Activated CD4-positive, alpha-beta T cell treated with anti-CD3 and anti-CD28 coated beads for 4 hours (primary cell): ENCODE measurements at places on chromosomes 16 and 17.

DNA sequence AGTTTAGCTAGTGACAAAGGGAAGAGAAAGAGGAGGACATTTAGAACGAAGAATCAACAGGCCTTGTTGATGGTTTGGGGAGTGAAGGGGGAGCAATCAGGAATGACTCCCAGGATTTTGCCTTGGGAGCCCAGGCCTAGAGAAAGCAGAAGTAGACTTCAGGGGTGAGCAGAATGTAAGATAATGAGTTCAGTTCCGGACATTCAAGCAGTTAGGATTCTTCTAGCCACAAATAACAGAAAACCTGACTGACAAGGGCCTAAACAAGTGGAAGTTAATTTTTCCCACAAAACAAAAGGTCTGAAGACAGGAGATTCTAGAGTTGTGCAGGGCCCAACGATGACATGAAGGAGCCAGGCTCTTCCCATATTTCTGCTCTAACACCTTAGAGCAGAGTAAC is 45.9 kb downstream of the SKAP1 start:
- DNase-seq = no peak

DNA sequence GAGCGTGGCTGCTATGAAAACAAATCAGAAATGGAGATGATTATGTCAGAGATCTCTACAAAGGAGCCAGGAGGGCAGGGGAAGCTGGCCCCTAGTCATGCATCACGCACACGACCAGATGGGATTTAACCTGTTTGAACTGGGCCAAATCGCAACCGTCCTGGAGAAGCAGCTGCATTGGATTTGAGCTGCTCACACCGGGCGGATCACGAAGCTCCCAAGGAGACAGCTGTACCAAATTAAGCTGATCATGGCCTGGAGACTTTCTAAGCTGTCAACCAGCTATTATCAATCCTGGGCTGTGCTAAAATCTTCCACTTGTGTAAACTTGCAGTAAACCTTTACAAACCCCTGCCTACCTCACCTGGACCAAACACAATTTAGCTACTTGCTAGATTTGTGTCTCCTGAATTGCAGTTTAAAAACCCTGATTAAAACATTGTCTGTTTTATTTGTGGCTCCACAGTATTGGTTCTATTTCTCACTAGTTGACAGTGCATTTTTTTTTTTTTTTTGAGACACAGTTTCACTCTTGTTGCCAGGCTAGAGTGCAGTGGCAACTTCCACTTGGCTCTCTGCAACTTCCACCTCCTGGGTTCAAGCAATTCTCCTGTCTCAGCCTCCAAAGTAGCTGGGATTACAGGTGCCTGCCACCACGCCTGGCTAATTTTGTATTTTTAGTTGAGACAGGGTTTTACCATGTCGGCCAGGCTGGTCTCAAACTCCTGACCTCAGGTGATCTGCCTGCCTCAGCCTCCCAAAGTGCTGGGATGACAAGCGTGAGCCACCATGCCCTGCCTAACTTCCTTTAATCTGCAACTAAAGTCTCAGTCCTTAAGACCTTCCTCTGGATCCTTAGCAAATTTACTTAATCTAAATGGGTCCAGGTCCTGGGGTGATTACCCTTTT is 98.3 kb upstream of the GRIN2A start:
- DNase-seq = no peak

DNA sequence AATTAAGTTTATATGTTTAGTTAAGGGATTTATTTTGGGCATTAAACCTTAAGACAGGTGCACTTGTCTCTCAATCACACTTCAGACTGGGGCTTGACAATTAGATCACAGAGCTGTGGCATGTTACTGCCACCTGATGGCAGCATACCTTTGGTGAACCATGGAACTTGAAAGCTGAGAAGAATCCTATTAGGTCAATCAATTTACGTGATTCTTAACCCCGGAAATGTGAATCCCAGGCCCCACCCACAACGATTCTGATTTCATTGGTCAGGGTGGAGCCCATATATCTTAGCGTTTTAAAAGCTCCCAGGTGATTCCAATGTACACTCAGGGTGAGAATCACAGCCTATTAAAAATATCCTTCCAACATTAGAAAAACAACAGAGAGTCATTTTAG is 91.0 kb downstream of the GSG1L start:
- peak; percentile 18 for DNase-seq

GRCh38 chr16:87410530-87410929 is 18.4 kb downstream of the MAP1LC3B start:
- DNase-seq = no peak

- peak; percentile 63 for DNase-seq
Observed at GRCh38 chr17:60077672-60078519, 825 bp downstream of the HEATR6 start.

GRCh38 chr16:85662482-85662812 is 26.3 kb downstream of the GINS2 start:
- no peak for DNase-seq

DNA sequence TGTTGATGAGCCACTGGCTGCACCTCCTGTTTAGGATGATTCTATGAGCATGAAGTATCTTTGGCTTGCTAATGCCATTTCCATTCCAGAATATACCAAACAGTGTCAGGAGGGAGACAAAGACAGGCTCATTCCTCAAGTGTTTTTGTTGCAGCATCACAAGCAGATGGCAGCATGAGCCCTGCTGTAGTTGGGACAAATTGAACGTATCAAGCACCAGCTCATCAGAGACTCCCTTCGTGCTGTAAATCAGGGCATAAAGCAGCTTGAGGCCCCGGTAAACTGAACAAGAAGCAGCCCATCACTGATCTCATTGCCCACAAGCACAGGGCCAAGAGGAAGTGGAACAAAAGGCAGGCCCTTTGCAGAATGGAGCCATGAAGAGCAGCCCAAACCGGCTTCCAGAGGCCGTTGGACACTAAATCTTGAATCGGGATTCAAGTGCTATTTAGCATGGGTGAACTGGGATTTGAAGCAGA is 45.9 kb upstream of the HS3ST3A1 start:
- no peak for DNase-seq

- no peak for DNase-seq
Observed at GRCh38 chr16:67709050-67709449, 10.1 kb downstream of the GFOD2 start.

DNA sequence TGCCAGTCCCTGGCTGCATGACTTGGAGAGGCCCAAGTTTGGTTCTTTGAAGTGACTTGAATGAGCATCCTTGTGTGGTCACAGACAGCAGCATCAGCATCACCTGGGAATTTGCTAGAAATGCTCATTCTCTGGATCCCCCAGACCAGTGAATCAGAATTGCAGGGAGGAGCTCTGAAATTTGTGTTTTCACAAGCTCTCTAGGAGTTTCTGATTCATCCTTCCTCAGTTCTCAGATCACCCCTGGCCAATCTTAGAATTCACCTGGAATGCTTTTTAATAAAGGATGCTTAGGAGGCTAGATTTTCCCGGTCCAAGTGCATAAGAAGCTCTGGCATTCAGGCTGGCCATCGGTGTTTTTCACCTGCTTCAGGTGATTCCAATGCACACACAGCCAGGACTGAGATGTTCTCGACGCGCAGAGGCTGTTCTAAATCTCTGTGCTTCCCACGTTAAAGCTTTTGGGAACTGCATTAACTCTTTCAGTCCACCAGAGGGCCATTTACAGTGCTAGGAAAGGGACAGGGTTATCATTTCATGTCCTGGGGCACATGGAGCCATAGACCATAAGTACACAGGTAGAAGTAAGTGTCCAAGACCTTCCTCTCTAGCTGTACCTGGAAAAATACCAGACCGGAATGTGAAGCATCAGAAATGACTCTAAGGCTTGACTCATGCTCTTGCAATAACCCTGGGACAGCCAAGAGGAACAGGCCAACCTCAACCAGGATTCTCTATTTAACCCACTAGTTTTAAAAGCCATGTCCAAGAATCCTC is 85.7 kb upstream of the XYLT1 start:
- DNase-seq = no peak

- no peak for DNase-seq
Observed at GRCh38 chr16:80611171-80611929, 70.6 kb downstream of the DYNLRB2 start.

- DNase-seq = peak; percentile 22
Observed at GRCh38 chr16:71499775-71500364, 10.7 kb upstream of the ZNF19 start.

DNA sequence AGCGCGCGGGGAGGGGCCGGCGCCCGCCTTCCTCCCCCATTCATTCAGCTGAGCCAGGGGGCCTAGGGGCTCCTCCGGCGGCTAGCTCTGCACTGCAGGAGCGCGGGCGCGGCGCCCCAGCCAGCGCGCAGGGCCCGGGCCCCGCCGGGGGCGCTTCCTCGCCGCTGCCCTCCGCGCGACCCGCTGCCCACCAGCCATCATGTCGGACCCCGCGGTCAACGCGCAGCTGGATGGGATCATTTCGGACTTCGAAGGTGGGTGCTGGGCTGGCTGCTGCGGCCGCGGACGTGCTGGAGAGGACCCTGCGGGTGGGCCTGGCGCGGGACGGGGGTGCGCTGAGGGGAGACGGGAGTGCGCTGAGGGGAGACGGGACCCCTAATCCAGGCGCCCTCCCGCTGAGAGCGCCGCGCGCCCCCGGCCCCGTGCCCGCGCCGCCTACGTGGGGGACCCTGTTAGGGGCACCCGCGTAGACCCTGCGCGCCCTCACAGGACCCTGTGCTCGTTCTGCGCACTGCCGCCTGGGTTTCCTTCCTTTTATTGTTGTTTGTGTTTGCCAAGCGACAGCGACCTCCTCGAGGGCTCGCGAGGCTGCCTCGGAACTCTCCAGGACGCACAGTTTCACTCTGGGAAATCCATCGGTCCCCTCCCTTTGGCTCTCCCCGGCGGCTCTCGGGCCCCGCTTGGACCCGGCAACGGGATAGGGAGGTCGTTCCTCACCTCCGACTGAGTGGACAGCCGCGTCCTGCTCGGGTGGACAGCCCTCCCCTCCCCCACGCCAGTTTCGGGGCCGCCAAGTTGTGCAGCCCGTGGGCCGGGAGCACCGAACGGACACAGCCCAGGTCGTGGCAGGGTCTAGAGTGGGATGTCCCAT is 232.8 kb downstream of the SEC14L1 start:
- peak; percentile 31 for DNase-seq

- DNase-seq = peak; percentile 37
Observed at GRCh38 chr17:78818932-78819331, 21.7 kb downstream of the USP36 start.

DNA sequence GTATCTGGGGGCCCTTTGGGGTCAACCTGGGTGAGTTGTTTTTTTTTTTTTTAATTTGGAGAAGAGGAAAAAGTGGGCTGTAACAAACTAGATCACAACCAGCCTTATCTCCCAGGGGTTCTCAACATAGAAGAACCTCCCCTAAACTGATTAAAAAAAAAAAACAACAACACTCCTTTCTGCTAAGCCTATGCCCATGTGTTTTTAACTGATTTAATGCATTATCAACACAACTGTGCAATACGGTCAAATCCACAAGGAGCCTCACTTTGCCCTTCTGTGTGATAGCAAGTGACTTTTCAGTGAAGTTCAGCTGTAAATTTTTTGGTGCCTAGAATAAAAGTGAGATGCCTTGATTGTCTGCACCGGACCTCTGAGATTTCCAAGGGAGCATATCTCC is 646 bp downstream of the MYH11 start:
- no peak for DNase-seq

DNA sequence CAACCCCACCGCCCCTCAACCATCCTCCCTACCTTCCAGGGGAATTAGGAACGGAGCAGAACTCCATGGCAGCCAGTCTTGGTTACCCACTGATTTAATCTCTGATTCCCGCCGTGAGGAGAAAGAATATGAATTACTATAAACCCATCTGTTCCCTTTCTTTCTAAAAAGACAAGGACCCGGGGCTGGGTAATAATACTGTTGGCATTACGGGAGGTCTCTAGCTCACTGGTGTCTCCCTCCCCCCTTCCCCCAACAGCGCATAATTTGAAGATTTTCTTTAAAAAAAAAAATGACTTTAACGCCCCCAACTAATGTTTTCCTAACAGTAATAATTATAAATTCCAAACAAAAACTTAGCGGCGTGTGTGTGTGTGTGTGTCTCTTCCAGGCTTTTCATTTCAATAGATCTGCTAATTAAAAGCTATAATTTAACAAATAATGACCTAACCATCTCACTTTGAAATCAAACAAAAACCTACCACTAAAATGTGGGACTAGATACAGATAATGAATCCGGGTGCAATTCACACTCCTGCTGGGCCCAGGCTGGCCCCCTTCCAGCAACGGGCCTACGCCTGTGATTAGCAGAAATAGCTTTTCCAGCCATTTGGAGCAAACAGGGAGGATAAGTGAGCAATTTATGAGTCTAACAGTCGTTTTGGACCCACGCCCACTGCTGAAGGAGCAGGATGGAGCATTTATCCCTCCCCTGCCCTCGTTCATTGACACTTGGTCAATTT is 18.2 kb upstream of the BHLHA9 start:
- no peak for DNase-seq

DNA sequence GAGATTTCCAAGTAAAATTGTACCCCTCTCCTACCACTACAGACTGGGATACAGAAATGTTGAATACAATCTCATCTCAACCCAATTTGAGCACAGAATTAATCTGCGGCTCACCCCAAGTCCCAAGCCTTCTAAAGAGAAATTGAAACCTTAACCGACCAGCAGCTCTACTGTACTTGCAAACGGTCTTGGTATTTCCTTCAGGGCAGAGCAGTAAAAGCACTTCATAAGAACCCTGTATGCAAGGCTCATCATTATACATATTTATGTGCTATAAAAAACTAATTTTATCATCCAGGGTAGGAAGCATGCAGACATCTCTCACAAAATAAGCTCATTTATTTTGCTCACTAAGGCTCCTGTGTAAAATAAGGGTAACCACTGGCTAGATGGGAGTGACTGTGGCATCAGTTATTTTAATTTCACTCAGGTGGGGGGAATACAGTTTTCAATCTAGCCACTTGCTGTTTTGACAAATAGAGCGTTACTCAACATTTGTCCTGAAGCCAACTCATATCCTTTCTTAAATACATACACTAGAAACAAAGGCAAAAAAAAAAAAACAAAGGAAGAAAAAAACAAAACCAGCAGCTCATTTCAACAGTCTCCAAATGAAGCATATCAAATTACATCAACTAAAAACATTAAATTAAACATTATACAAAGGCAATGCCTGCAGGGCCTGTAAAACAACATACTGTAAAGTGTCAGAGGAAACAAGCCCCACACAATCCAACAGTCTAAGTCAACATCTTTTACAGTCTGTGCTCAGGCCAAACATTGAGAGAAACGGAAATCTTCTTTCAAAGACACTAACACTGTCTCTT is 65.0 kb downstream of the PARN start:
- no peak for DNase-seq

DNA sequence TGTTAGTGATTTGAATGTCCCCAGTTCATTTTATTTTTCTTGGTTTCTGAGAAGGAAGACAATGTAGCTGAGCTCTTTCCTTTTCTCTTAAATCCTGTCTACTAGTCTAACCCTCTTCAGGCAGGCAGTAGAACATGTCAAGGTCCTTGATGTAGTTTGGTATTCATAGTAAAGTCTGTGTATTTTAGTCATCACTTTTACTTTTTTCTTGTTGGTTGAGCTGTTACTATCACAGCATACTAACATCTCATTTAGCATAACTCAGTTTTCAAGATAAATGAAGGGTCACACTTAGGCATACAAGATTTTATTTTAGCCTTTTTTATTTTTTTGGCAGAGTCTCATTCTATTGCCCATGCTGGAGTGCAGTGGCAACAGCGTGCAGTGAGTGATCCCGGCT is 70.5 kb downstream of the KPNA2 start:
- no peak for DNase-seq
